ENCODE measurements at places on chromosomes 13 and 19.

- no peak for DNase-seq
These were observed 45.9 kb upstream of the KCTD15 start for GRCh38 chr19:33750587-33751435.

- no peak for DNase-seq
These were observed 94.5 kb upstream of the OBI1 start for GRCh38 chr13:78753435-78753834.

- DNase-seq: no peak
These were observed 302.9 kb downstream of the DCT start for GRCh38 chr13:94176561-94176960.

DNA sequence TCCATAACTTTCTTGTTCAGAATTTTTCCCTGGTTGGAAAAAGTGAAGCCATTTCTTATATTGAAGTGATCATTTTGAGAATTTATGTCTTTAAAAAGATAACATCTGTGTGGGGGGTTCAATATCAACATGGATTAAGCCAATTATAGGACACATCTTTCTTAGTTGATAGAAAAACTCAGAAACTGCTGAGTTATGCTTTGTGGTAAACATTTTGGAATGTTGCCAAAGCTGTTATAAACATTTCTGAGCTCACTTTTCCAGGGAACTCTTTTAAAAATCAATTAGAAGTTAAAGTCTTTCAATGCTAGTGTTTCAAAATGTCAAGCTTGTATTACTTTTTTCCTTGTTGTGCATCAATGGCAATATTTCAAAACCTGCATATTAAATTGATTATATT lies 248.8 kb downstream of the DACH1 start:
- no peak for DNase-seq

DNA sequence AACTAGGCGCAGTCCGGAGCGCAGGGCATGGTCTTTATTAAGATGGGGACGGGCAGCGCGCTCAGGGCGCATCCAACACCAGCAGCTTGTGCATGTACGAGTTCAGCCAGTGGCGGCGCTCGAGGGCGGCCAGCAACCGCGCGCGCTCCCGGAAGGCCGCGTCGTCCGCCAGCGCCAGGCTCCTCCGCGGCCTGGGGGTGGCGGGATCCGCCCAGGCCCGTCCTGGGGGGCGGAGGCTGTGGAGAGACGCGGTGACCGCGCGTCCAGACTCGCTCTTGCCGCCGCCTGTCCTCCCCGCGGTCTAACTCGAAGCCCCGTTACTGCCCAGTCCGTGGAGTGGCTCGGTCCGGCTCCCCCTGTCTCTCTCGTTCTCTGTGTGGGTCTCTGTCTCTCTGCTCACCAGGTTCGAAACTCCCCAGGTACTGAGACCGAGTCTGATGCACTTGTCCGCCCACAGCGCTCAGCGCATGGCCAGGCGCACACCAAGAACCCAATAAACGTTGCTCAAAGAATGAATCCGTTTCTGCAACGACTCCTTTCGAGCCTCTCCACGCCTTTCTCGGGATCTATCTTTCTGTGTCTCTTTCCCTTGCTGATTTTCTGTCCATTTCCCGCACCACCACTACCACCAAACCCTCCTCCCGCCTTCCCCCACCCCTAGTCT lies 702 bp downstream of the PTH2 start:
- no peak for DNase-seq

DNA sequence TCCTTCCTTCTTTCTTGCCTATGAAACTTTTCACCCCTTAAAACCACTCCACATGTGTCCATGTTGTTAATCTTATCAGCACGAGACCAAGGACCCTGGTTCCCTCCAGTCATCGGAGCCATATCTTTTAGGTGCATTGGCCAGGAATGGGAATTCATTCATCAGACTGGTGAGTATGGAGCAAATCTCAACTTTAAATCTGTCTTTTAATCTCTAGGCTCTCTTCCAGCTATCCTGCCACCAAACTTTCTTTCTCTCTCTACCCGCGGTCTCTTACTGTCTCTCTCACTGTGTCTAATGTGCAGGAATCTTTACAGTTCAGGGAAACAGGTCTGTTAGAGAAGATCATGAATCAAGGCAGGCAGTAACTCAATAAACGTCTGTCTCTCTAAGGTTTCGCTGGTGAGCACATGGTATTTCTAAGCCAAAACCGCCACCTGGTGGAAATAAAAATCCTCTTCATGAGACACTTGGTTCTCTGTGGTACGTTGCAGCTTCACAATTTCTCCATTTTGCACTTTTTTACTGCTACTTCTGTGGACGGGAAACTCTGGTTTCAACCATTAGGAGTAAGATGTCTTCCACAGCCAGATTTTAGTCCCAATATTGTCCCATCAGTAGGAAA lies 16.1 kb downstream of the LGALS16 start:
- DNase-seq: peak; percentile 45

DNA sequence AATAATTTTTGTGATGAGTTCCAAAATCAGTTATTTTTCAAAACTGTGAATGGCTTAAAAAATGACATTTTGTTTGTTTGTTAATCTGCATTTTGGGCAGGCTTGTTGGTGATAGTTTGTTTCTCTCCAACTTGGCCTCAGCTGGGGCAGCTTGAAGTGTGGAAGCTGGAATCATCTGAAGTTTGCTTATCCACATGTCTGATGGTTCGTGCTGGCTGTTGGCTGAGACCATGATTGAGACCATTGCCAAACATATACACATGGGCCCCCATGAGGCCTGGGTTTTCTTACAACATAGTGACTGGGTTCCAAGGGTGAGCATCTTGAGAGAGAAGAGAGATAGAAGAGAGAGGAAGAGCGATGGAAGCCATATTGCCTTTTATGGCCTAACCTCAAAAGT lies 201.2 kb downstream of the NDFIP2 start:
- no peak for DNase-seq

DNA sequence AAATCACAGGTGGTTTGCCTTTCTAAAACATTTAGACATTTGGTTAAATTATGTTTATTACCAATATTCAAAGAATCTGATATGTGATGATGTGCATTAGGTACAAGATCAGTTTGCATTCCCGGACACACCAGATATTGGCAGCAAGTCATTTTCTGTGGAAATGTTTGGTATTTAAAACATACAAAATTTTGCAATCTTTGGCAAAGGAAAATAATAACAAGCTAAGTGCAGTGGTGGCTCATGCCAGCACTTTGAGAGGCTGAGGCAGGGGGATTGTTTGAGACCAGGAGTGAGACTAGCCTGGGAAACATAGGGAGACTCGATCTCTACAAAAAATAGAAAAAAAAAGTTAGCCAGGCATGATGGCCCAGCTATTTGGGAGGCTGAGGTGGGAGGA lies 29.1 kb upstream of the TSC22D1 start:
- DNase-seq: no peak

GRCh38 chr13:45299194-45299593 lies 41.8 kb downstream of the TPT1 start:
- no peak for DNase-seq

GRCh38 chr19:51293571-51294210 lies 17.8 kb upstream of the IGLON5 start:
- DNase-seq: no peak

- DNase-seq: no peak
These were observed 23.3 kb upstream of the RNF113B start for GRCh38 chr13:98200211-98200878.

- DNase-seq: no peak
These were observed 959 bp upstream of the IGFL3 start for GRCh38 chr19:46125447-46125846.

Measured in NCI-H2171 (cell line).